ENCODE measurements at places on chromosomes 6 and 20.

- no peaks in the 10 kb centered on the region for H3K27me3 ChIP-seq
- H3K4me3 ChIP-seq = no peak overlapping the region
- H3K36me3 ChIP-seq = no peaks in the 10 kb centered on the region
- no peak overlapping the region for H3K27ac ChIP-seq
Measured at GRCh38 chr6:157300436-157300835, 22.9 kb downstream of the TMEM242 start.

DNA sequence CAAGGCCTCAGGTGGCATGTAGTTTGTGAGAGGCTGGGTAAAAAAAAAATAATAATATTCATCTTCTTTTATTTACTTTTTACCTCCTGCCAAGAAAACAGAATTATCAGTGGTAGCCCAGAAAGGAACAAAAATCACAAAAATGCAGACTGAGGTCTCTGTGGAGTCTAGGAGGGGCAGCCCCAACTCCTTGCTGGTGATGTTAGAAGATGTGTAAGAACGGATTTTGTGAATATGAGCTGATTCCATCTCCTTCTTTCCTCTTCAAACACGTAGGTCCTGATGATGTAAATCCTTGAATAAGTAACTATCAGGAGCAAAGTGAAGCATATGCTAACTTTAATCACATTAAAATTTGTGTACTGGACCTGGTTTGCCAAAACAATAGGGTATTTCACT lies 226.8 kb downstream of the EYA4 start:
- no peaks in the 10 kb centered on the region for H3K4me1 ChIP-seq
- no peak overlapping the region for H3K4me3 ChIP-seq
- H3K27ac ChIP-seq = no peak overlapping the region
- no peaks in the 10 kb centered on the region for H3K27me3 ChIP-seq

DNA sequence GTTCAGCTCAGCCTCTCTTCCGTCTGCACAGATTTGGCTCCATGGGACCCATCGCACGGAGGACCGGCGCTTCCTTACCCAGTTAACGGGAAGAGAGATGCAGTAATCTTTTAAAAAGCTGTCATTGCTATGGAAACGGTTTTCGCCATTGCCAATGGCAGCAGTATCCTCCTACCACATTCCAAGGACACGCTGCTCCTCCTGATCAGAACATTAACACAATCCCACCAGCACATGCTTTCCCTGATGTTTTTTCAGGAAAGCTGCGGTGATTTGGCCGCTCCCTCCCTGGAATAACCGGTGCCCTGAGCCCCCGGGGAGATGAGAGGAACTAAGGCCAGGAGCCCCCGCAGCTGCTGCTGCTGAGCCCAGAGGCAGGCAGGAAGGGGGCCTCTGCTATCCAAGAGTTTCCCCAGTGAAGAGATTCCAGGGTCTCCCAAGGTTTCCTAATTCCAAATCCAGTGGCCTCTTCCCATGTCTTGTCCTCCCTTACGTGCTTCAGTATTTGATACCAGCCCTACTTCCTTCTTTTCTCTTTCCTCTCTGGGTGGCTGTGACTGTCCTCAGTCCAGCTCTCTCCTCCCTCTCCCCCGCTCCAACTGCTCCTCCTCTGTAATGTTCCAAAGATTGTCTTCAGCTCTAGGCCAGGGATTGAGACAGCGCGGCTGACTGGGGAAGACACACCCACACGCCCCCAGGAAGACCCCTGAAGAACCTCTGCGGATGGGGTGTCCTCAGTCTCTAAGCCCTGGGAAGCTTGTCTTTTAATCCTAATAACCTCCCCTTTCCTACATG lies 2.6 kb downstream of the BNIP5 start:
- peak overlapping the region; percentile 31 for H3K4me3 ChIP-seq
- no peaks in the 10 kb centered on the region for H3K36me3 ChIP-seq
- H3K27ac ChIP-seq = no peak overlapping the region
- DNase-seq = no peak
- H3K27me3 ChIP-seq = no peaks in the 10 kb centered on the region
- no peaks in the 10 kb centered on the region for H3K4me1 ChIP-seq

DNA sequence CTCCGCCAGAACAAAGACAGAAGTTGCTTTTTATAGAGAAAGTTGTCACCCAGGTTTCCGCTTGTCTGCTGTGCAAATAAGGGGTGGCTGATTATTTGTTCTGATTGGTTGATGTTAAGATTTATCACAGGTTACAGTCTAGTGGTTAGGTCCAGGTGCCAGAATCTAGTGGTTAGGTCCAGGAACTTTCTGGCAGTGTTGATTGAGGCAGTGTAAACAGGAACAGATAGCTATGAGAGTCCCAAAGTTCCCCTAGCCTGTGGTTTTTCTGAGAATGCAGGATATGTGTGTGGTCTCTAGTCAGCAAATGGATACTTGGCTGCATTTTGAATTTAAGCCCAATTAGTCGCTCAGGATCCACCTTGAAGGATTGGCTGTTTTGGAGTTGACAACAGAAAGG lies 148.0 kb downstream of the TMEM200A start:
- H3K27me3 ChIP-seq = no peaks in the 10 kb centered on the region
- no peaks in the 10 kb centered on the region for H3K4me1 ChIP-seq
- H3K36me3 ChIP-seq = no peaks in the 10 kb centered on the region
- peak overlapping the region; percentile 43 for H3K27ac ChIP-seq

GRCh38 chr20:53782612-53783246 lies 189.1 kb upstream of the ZNF217 start:
- DNase-seq = no peak
- no peaks in the 10 kb centered on the region for H3K4me1 ChIP-seq
- H3K27ac ChIP-seq = no peak overlapping the region
- no peaks in the 10 kb centered on the region for H3K27me3 ChIP-seq
- H3K36me3 ChIP-seq = no peaks in the 10 kb centered on the region

DNA sequence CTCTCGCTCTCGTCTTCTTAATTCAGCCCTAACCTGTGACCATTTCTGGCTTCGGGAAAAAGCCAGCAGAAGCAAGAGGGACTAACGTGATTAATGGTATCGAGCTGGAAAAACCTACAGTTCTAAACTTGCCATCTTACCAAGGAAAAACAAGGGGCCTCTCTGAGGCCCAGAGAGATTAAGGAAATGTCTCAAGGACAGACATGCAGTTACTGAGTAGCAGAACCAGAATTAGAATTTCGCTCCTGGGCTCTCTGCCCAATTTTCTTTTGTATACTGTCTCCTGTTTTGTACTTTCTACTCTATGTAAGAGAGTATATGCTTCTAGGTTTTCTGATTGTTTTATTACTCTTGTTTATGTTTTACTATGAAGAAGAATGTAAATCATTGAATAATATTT lies 67.8 kb upstream of the LTV1 start:
- H3K27me3 ChIP-seq = no peaks in the 10 kb centered on the region
- no peak overlapping the region for H3K4me3 ChIP-seq

DNA sequence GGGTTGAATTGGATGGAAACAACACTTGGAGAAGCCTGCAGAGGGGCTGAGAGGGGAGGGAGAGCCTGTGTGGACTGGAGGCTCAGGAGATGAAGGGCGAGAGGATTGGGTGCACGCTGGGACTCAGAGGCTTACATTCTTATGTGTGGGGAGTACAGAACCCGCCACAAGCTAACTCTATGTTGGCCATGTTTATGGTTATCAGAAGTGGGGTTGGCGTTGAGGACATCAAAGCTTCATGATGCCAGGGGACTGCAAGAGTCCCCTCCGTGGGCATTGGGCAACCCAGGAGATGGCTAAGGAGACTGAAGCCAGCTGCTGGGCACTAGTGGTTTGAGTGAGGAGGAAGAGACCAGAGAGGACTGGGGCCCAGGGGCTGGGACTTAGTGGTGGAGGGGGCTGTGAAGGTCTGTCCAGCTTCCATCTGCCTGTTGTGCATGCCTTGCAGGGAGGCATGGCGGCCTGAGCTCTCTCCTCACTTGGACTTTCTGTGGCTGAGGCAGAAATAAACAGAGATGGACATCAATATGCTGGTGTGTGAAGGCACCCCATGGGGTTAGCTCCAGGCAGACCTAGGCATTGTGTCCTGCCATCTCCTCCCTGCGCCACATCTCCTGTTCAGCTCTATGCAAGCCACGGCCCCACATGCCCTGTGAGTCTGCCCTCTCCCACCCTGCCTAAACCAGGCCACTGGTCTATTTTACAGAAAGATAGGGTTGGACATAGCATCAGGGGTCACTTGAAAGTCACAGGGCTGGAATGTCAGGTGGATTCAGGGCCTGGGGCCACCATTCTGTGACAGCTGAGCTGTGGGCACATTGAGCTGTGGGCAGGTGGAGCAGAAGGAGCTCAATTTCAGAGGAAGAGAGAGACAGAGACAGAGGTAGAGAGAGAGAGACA lies 61.6 kb downstream of the PHACTR3 start:
- H3K27me3 ChIP-seq = no peaks in the 10 kb centered on the region
- no peak overlapping the region for H3K4me3 ChIP-seq
- DNase-seq = no peak
- H3K27ac ChIP-seq = no peak overlapping the region
- no peaks in the 10 kb centered on the region for H3K4me1 ChIP-seq

- DNase-seq = no peak
- H3K27ac ChIP-seq = peak overlapping the region; percentile 51
- H3K36me3 ChIP-seq = no peaks in the 10 kb centered on the region
- H3K4me3 ChIP-seq = no peak overlapping the region
Measured at GRCh38 chr20:49765846-49766541, 46.6 kb upstream of the SLC9A8 start.

DNA sequence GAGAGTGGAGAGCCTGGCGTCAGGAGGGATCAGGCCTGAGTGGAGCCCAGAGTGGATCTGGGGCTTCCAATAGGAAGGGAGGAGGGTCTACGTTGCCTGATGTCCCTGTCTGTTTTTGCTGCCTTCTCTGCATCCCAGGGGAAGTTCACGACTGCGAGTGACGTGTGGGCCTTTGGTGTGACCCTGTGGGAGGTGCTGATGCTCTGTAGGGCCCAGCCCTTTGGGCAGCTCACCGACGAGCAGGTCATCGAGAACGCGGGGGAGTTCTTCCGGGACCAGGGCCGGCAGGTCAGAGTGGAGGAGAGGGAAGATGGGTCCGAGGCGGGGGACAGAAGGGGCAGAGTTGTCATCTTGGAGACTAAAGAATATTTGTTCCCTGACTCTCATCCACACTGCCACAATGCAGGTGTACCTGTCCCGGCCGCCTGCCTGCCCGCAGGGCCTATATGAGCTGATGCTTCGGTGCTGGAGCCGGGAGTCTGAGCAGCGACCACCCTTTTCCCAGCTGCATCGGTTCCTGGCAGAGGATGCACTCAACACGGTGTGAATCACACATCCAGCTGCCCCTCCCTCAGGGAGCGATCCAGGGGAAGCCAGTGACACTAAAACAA lies 9.2 kb upstream of the GTF2H4 start:
- H3K27me3 ChIP-seq = no peaks in the 10 kb centered on the region
- H3K4me1 ChIP-seq = no peaks in the 10 kb centered on the region

Measured in breast epithelium (tissue), 4 donors.